ENCODE measurements at places on chromosomes 5 and 9.
A peak's percentile ranks its signal among the peaks of the same experiment; 100 is the strongest.

- DNase-seq = no peak
Observed at GRCh38 chr5:135218790-135219568, 180.1 kb downstream of the MACROH2A1 start.

- DNase-seq = peak; percentile 81
Observed at GRCh38 chr5:36690041-36690961, 83.9 kb downstream of the SLC1A3 start.

GRCh38 chr9:125593581-125594222 lies 113.3 kb downstream of the MAPKAP1 start:
- DNase-seq = no peak

GRCh38 chr5:547086-547924 lies 23.1 kb upstream of the SLC9A3 start:
- peak; percentile 2 for DNase-seq

GRCh38 chr9:127905788-127906191 lies 6.4 kb upstream of the ST6GALNAC6 start:
- DNase-seq = peak; percentile 35

- DNase-seq = no peak
Observed at GRCh38 chr5:157611571-157612476, 36.2 kb upstream of the ADAM19 start.

DNA sequence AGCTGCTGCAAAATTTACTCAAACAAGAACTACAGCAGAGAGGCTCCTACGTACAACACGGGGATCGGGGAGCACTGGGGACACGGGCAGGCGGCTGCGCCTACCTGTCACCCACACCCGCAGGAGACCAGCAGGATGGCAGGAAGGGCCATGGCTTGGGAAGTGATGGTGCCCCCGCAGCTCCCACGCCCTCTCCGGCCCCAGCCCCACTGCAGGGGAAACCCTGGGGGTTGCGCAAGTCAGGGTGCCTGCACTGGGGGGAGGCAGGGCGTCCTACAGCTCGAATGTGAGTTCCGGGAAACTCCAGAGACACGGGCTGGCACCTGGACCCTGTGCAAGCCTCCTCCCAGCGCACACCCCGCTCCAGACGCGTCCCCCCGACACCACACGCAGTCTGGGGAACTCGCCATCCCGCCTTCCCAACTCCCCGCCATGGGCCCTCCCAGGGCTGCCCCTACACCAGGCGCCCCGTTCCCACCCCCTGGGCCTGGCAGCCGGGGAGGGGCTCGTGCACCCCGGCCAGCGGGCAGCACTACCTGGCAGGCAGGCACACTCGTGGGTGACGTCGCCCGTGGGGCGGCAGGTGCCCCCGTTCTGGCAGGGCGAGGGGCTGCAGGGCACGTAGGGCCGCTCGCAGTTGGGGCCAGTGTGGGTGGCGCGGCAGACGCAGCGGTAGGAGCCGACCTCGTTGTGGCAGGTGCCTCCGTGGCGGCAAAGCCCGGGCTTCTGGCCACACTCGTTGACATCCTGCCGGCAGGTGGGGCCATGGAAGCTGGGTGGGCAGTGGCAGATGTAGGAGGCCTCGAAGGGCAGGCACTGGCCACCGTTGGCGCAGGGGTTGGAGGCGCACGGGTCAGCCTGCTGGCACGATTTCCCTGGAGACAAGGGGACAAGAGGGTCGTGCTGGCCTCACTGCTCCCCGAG lies 23.3 kb downstream of the NOTCH1 start:
- no peak for DNase-seq

DNA sequence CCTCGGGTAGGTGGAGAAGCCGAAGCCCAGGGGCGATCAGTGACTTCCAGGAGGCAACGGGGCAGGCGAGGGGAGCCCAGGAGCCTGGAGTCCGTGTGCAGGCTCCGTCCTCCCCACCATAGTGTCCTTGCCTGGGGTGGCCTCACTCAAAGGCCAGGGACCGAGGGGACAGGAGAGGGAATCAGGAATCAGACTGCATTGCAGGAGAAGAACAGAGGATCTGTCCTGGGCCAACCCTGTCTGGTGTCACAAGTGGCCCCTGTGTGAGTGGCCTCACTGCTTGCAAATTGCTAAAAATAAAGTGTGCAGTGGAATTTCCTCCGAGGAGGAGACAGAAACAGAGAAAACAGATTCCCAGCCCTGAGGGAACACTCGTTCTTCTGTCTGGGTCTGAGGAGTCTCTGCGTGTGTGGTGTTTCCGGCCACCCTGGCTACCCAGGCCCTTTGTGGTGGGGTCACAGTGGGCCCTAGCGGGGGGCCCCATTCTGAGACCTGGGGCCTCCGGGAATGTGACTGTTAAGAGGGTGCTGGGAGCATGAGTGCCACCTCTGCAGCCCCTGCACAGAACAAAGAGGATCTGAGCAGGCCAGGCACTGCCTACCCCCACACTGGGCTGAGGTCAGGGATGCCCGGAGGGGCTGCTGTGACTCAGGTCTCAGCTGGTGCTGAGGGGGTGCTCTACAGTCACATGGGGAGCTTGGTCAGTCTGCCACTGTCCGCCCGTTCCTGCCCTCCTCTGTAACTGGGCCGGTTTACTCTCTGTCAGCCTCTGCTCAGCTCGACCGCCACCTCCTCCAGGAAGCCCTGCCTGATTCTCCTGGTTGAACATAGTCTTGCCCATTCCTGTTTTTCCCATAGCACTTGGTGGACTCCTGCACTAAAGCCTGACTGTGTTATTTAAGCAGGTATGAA lies 7.4 kb downstream of the TRAF1 start:
- DNase-seq = no peak

GRCh38 chr9:5355817-5356216 lies 16.1 kb upstream of the RLN1 start:
- no peak for DNase-seq

DNA sequence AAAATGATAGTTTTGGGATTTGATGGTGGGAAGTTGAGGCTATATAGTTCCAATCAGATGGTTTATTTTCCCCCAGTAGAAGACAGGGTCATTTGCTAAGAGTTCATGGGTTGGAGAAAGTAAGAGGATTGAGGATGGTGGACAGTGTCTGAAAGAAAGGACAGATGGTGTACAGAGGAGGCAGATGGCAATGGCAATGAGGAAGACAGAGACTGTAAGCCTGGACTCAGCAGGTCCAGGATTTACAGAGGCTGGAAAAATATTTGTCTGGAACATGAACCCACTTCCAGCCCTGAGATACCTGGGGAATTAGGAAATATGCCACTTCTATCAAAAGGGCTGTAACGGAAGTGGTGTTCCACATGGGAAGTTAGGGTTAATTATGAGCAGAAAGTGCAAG lies 84.5 kb downstream of the PCSK1 start:
- DNase-seq = no peak

DNA sequence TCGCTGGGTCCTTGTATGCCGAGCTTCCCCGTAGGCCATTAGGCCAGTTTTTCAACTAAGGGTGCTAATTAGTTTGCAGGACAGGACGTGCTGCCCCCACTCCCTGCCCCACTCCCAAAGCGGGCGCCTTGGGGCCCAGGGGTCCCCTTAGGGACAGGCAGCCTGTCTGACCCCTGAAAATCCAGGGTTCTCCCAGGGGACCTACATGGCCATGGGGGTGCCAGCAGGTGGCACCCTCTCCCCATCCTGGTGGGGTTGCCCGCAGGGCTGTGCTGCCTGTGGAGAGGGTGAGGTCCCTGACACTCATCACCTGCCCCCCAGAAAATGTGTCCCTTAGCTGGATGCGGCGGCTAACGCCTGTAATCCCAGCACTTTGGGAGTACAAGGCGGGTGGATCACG lies 8.5 kb upstream of the CCDC187 start:
- peak; percentile 60 for DNase-seq

DNA sequence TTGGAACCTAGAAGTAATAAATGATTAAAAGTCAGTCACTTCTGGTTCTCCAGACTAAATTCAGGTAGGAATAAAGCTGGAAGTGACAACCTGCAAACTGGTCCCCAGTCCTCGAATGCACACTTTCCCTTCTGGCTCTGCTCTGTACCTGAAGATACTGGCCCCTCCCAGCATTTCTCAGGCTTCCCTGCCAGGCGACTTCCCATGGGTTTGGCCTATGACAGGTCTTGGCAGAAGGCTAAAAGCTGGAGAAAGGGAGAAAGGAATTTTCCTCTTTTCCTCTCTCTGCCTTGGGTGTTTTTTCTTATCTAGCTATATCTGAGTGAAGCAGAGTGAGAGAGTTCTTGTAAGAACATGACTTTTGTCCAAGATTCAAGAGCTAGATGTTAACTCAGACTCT lies 1005.7 kb downstream of the DTWD2 start:
- DNase-seq = no peak

DNA sequence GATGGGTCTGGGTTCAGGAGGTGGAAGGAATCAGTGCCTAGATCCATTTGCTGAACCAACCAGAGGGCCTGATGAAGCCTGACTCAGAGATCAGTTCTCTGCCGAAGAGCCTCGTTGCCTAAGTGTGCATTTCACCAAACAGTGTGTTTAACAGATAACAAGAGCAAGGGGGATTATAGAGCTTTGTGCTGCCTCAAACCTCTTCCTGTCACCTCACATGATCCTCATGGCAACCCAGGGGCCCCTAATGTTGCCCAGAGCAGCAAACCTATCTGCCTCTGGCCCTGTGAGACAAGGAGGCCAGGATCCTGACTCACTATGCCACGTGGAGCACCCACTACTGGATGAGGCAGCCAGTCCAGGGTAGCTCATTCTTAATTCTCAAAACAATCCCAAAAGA lies 66.3 kb upstream of the EPB41L4B start:
- DNase-seq = no peak

DNA sequence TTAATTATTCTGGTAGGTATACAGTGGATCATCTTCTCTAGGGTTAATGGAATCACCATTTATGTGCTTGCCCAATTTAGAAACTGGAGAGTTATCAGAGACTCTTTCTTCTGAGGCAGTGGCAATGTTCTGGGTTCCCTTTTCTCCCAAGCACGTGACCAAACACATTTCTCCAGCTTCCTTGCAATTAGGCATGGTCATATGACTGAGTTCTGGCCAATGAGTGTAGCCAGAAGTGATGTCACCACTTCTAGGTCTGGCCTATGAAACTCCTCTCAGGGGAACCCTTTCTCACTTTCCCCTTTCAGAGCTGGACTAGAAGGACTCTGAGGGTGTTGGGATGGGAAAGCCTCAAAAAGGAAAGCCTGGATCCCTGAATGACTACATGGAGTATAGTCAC lies 172.0 kb downstream of the NSG2 start:
- no peak for DNase-seq

DNA sequence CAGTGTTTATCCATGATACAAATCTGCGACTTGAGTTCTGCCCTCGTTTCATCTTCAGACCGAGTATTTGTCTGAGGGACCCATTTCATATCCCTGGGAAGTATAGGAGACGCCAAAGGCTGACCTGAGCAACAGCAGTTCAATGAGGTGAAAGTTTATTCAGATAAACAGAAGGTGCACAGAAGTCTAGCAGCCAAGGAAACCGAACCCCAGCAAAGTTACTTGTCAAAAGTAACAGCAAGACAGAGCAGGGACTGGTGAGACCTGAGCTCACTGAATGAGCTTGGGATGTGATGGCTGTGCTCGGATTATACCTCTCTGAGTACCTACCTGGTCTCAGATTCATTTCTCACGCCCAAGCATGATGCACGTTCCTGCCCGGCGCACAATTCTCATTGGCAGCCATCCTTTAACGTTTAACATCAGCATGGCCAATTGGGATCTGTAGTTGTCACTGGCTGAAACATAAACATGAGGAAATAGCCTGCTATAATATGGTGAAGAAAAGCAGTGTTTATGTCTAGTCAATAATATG lies 599 bp downstream of the LYRM7 start:
- DNase-seq = no peak

DNA sequence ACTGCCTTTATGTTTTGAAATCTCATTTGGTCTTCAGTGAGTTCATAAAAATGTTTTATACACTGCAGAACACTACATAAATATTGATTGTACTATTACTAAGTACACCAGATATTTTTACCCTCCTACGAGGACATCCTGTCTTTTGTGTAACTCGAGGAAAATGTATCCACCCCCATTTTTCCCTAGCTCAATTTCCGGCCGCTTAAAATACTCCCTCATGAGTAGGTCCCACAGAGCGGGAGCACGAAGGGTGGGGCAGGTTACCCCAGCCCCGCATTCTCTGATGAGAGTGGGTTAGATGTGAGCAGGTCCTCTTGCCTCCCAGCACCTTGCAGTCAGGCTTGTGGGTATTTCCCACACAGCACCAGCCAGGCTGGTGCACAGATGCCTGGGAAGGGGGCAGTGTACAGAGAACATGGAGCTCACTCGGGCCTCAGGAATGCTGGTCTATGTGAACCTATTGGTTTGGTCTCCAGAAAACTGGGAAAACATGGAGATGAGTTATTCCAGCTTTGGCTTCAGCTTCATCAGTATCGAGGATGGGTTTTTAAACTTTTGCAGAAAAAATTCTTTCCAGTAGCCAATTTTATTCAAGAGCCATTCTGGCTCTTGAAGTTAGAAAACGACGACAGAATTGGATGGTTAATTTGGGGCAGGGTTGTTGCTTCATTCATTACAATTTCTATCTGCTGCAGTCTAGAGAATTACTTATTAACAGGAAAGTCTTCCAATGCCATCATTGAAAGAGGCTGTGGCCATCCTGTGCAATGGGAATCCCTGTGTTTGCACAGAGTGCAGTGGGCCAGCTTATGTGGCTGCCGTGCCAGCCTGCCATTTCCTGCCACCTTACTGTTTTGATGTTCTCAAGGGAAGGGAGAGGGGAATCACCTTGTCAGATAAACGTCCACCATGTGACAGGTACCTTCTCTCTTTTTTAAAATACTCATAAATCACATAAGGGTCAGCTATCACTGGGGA lies 73.2 kb downstream of the WDR41 start:
- DNase-seq = no peak

DNA sequence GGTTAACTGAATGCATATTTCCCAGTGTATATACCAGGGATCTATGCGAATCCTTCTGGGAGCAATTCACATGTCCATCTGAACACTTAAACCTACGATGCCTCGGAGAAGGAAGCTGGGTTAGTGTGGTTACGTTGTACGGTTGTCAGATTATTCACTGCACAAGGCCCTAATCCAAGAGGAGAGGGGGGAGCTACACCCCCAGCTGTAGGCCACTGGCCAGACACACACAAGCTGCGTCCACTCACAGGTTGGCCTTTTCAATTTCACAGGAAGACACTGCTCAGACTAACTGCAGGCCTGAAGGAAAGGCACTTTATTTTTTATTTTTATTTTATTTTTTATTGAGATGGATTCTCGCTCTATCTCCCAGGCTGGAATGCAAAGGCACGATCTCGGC lies 184.5 kb upstream of the GNA14 start:
- no peak for DNase-seq

GRCh38 chr5:11514705-11515432 lies 389.4 kb downstream of the CTNND2 start:
- no peak for DNase-seq

DNA sequence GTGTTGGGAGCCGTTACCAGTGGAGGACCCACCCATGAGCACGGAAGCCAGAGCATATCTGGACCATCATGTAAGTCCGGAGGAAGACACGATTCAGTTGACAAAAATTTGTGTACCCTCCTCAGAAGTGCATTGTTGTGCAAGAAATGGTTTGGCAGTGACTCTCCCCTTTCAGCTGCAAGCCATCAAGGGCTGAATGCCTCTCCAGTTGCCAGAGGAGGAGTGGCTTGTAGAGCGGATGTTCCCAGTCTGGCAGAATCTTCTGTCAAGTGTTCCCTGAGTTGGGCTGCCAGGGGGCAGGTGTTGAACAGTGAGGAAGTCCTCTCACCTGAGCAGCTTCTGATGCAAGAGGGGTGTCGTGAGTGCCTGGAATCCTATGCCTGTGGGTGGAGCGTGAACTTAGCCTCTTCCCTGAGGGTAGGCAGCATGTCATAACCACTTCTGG lies 27.6 kb upstream of the CDKN2AIPNL start:
- DNase-seq = peak; percentile 80
